Fibroblast of lung (primary cell): ENCODE measurements at places on chromosomes 5 and 9.

GRCh38 chr5:34037726-34038125 lies 5.3 kb downstream of the C1QTNF3 start:
- peak; percentile 33 for DNase-seq

GRCh38 chr5:92147266-92147665 lies 764.1 kb upstream of the ARRDC3 start:
- DNase-seq = no peak

DNA sequence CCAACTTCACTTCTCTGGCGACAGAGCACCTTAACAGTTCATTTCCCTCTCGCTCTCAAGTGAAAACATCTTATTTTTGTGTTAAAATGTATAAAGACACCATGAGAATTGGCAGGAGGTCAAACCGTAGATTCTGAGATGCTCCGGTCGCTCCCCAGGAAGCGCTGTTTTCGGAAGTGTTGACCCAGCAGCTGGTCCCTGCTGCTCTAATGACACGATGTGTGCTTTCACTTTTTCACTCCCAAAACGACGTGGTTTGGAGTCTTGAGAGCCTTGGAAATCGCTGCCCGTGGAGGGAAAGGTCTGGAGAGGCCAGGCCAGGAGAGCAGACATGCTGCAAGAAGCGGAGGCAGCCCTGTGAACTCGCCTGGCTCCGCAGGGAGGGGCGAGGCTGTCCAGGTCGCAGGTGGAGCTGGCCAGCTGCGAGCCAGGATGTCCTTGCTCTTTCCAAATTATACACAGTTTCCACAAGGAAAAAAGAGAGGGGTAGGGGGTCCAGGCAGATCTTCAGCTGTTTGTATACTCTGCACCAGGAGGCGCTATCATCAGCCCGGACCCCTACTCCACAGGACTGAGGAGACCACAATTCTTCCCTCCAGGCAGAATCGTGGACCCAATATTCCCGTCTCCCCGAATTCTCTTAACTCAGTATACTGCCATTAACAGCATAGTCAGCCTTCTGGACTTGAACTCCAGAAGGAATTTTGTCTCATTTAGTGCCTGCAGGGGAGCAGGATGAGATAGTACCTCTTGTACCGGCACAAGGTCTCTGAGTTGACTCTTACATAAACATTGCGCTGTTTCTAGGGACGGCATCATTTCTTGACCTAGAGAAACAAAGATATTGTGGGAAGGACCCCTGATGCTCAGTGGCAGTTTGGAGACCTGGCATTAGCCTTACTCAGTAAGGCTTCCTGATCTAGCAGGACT lies 248.6 kb upstream of the ANKRD55 start:
- peak; percentile 15 for DNase-seq

DNA sequence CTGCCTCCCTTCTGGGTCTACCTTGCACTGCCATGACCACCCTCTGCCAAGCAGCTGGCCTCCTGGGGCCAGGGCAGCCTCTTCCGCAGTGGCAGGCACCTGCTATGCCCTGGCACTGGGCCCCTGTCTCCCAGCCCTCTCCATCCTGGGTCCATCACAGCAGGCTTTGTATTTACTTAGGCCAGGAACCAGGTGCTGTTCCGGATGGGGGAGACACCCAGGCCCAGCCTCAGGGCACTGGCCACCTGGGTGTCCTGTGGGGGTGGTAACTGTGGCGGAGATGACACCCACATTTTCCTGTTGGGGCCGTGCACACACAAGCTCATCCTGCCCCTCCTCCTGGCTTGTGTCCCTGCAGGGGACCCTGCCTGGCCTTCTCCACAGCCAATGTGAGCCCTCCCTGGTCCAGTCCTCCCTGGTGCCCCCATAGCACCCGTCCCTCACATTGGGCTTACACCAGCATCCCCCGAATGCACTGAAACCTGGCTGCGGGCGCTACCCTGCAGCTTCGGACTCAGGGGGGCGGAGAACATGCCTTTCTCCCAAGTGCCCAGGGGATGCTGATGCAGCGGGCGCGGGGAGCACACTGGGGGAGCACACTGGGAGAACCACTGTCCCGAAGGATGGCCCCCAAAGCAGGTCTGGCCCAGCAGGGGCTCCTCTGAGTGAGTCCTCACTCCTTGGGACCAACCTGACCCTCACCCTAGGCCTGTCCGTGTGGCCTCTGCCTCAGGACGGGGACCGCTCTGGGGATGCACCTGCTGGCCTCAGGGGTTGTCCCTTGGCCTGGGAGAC lies 17.9 kb downstream of the FAM163B start:
- no peak for DNase-seq

- peak; percentile 72 for DNase-seq
These were observed 3.0 kb upstream of the HRCT1 start for GRCh38 chr9:35903049-35903448.

DNA sequence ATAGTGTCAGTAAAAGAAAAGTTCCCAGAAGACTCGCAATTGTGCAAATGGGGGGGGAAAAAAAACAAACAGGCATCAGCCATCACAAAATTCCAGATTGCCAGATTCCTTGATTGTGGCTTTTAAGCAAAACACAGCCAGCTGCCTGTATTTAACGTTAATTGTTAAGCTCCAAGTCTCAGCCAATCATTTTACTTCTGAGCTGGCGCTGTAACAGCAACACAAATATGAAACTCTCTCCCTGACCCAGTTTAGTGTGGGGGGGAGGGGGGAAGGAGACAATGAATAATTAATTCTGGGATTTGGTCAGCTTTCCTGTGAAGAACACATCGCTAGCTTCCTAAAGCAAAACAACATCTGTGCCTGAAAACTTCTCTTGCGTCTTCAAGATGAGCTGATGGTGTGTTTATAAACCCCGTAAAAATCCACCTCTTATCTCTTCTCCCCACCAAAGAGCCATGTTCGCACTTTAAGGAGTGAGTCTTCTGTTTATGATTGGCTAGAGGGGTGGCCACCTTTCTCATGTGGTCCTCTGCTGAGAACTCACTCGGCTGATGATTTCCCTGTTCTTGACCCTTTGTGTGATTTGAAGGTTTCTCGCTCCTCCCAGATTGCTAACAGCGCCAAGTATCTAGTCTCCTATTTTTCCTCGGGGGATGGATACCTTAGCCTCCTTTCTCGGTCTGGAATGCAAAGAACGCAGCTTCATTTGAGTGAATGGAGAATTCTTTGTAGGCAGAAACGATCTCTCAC lies 160.2 kb upstream of the DAPK1 start:
- DNase-seq = peak; percentile 57
